Spleen (tissue), 13 donors: ENCODE measurements at places on chromosomes 5 and 9. TPM values are rescaled to one million over a fixed set of nuclear protein-coding genes. Genes with fewer than 3 reads are reported as not detected.

The ORM1 gene
- 3.3 TPM for total RNA-seq

The ZDHHC11B gene
- 74.3 TPM for total RNA-seq

The GZMA gene
- 19.6 TPM for total RNA-seq

The CKMT2 gene
- total RNA-seq: 2.6 TPM

The FAM169A gene
- 13.3 TPM for total RNA-seq

The SPATA31C1 gene
- not detected for total RNA-seq

The CARTPT gene
- total RNA-seq: not detected

The SLC25A2 gene
- 3.0 TPM for total RNA-seq

The SPINK13 gene
- total RNA-seq: not detected

The EXOSC2 gene
- total RNA-seq: 24.3 TPM

The TCF7 gene
- total RNA-seq: 39.6 TPM

The TRIM7 gene
- 3.1 TPM for total RNA-seq

The KIF24 gene
- 1.4 TPM for total RNA-seq

The TMC1 gene
- total RNA-seq: not detected

The RPP25L gene
- 18.3 TPM for total RNA-seq

The GCNT1 gene
- total RNA-seq: 46.2 TPM

The CRHBP gene
- total RNA-seq: 101 TPM

The SOHLH1 gene
- not detected for total RNA-seq

The TOPORS gene
- total RNA-seq: 27.8 TPM

The KCNV2 gene
- total RNA-seq: not detected

The ARID3C gene
- not detected for total RNA-seq

The SHB gene
- 11.8 TPM for total RNA-seq

The ECM2 gene
- total RNA-seq: 0.60 TPM

The ZNF474 gene
- total RNA-seq: not detected

The PDE6A gene
- total RNA-seq: not detected

The FGF1 gene
- 12.9 TPM for total RNA-seq

The PPP2R2B gene
- 9.3 TPM for total RNA-seq

The SH3RF2 gene
- total RNA-seq: not detected

The FAM151B gene
- total RNA-seq: 2.0 TPM

The GBGT1 gene
- total RNA-seq: 30.8 TPM

The FCN2 gene
- 4.1 TPM for total RNA-seq

The PHYKPL gene
- total RNA-seq: 209 TPM

The ADGRV1 gene
- total RNA-seq: not detected

The TMEM171 gene
- total RNA-seq: 23.3 TPM

The NR6A1 gene
- 2.5 TPM for total RNA-seq

The PRELID1 gene
- total RNA-seq: 135 TPM

The ADAMTS19 gene
- total RNA-seq: not detected

The SMIM33 gene
- total RNA-seq: not detected

The IRF1 gene
- 165 TPM for total RNA-seq

The BNC2 gene
- total RNA-seq: 2.8 TPM

The DAB2IP gene
- 49.7 TPM for total RNA-seq

The TEX10 gene
- total RNA-seq: 20.3 TPM

The GPR150 gene
- 0.60 TPM for total RNA-seq

The FBN2 gene
- 3.8 TPM for total RNA-seq

The LHX2 gene
- 0.28 TPM for total RNA-seq

The IFNB1 gene
- total RNA-seq: not detected

The NEURL1B gene
- 1.2 TPM for total RNA-seq

The FNBP1 gene
- 156 TPM for total RNA-seq

The ADCY2 gene
- total RNA-seq: 0.49 TPM

The IPPK gene
- 12.6 TPM for total RNA-seq

The AK8 gene
- 0.94 TPM for total RNA-seq

The PLAC8L1 gene
- total RNA-seq: not detected

The NPR3 gene
- 20.3 TPM for total RNA-seq

The ZNF462 gene
- 22.9 TPM for total RNA-seq

The ABITRAM gene
- total RNA-seq: 7.5 TPM

The CARD9 gene
- total RNA-seq: 19.0 TPM

The AIF1L gene
- 141 TPM for total RNA-seq

The PFN3 gene
- not detected for total RNA-seq
